ENCODE measurements at places on chromosomes 13 and 19. TPM values are rescaled to one million over a fixed set of nuclear protein-coding genes. Genes with fewer than 3 reads are reported as not detected.
A peak's percentile ranks its signal among the peaks of the same experiment; 100 is the strongest.

DNA sequence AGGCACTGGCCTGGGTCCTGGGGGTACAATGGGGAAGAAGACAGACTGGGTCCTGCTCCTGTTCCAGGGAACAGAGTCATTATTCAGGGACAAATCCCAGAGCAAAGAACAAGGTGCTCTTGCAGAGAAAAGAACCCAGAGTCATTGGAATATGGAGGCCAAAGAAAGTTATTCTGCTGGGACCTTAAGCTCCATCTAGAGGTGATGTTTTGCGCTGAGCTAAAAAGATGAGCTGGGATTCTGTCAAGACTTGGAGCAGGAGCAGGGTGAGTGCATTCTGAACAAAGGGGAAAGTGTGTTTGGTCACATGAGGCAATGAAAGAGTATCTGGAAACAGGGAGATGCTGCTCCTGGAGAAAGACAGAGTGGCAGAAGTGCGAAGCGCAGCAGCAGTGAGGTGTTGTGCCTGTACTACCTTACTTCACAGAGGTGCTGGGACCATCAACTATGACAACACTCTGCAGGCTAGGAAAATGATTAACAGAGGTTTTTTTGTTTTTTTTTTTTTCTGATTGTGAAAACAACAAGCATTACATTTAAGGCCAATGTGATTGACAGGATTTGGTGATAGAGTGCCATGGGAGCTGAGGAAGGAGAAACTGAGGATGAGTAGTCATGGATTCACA, 95.3 kb upstream of the TNFSF11 start:
- H3K4me3 ChIP-seq, result no peak overlapping the region
- no peaks in the 10 kb centered on the region for H3K27me3 ChIP-seq
- peaks cover 4% of the 10 kb centered on the region for H3K36me3 ChIP-seq
- H3K4me1 ChIP-seq, result peaks cover 6% of the 10 kb centered on the region
- no peak for DNase-seq

DNA sequence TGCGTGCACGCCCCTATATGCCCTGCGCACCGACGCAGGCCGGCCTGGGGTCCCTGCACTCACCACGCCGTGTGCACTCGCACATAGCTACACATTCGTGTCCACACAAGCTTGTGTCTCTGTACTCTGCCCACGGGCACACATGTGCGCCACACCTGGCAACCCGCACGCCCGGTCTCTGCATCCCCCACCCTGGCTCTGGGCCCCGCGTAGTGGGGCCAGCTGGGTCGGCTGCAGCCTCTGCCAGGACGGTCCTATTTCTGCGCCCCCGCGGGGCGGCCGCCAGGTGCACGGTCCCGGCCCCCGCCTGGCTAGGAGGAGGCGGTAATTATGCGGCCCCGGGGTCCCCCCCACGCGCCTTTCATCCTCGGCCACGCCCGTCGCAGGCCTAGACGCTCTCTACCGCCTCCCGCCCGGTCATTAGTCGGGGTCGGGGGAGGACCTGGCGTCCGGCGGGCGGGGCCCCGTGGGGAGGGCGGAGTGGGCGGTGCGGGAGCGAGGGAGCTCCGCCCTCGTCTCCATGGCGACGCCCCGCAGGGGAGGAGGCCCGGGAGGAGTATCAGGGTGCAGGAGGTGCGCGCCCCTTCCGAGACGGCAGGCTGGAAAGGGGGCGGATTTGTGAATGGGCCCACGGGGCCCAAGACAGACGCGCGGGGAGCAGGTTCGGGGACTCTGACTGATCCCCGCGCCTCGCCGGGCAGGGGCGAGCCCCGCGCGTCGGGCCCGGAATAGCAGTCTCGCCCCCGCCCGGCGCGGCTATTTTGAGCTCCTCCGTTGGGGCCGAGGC, 2.8 kb upstream of the CIRBP start:
- DNase-seq, result peak; percentile 94
- H3K27me3 ChIP-seq, result peaks cover 2% of the 10 kb centered on the region
- peak overlapping the region; percentile 76 for H3K27ac ChIP-seq
- peaks cover 62% of the 10 kb centered on the region for H3K4me1 ChIP-seq

DNA sequence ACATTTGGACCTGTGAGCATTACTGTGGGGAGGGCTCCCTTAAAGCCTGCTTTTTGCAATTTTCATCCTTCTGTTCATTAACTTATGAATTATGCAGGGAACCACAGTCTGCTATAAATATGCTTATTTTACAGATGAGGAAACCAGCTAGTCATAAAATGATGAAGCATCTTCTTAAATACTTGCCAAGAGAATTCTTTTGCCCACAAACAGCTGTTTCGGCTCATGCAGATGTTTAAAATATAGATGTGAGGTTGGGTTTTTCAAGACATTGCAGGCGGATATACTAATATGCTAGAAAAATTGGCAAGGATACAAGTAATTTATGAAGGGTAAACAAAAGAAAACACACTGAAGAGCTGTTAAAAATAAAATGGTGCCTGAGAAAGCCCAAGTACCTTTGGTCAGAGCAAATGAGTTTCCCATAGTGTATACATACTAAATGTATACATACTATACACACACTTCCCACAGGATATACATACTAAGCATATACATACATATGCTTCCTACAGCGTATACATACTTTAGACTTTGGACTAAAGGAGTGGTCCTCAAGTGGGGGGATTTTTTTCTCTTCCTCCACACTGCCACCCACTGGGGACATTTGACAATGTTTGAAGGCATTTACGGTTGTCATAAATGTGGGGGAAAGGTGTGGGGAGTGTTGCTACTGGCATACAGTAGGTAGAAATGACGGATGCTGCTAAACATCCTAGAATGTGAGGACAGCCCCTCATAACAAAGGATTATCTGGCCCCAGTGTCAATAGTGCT, 164.9 kb upstream of the CSNK1A1L start:
- H3K27me3 ChIP-seq, result no peaks in the 10 kb centered on the region
- DNase-seq, result no peak
- H3K27ac ChIP-seq, result no peak overlapping the region
- H3K4me3 ChIP-seq, result no peak overlapping the region
- H3K4me1 ChIP-seq, result no peaks in the 10 kb centered on the region
- no peaks in the 10 kb centered on the region for H3K36me3 ChIP-seq

DNA sequence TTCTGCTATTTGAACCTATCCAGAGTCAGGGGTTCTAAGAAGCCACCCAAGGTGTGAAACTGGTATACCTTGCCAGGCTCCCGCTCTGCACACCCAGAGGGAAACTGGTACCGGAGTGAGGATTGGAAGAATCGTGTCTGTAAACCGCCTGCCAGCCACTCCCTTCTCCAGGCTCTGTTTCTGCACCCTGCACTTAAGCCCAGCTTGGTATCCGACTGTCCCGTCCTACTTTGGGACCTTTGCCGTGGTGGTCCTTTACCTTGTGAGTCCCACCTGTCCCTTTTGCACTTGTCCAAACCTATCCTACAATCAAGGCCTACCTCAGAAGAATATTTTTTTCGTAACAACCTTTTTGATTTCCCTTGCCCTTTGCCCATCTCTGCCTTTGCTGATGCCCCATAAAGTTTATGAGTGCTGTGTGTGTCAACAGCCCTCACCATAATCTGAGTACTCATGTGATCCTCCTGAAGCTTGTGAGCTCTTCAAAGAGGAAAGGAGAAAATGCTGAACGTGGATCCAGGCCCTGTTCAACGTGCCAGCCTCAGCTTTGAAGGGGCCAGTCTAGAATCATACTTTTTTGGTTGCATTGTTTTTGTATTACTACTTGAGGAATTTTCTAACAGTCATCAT, 44.7 kb downstream of the GARRE1 start:
- no peak overlapping the region for H3K4me3 ChIP-seq
- no peaks in the 10 kb centered on the region for H3K27me3 ChIP-seq
- no peak overlapping the region for H3K27ac ChIP-seq

GRCh38 chr13:65112123-65112522, 2118.0 kb downstream of the PCDH9 start:
- H3K4me3 ChIP-seq, result no peak overlapping the region
- H3K4me1 ChIP-seq, result no peaks in the 10 kb centered on the region
- no peak for DNase-seq
- H3K27ac ChIP-seq, result no peak overlapping the region
- H3K27me3 ChIP-seq, result no peaks in the 10 kb centered on the region
- H3K36me3 ChIP-seq, result no peaks in the 10 kb centered on the region

- H3K4me3 ChIP-seq, result no peak overlapping the region
- H3K36me3 ChIP-seq, result no peaks in the 10 kb centered on the region
These were observed 213.3 kb upstream of the MIR17HG start for GRCh38 chr13:91133941-91134802.

DNA sequence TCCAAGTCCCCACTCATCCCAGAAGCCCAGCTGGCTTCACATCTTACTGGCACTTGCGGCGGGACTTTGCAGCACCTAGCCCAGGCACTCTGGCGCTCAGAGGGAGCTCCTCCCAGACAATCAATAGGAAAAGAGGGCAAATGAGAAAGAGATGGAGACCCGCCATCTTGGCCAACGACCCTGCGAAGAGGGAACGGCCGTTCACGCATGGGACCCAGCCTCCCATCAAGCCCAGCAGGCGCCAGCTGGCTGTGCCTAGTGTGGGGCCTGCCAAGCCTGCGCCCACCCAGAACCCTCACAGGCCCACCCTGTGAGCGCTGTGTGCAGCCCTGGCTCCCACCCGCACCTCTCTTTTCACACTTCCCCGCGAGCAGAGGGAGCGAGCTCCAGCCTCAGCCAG, 317.8 kb upstream of the SPRY2 start:
- no peaks in the 10 kb centered on the region for H3K36me3 ChIP-seq
- no peak for DNase-seq
- no peaks in the 10 kb centered on the region for H3K4me1 ChIP-seq
- H3K4me3 ChIP-seq, result no peak overlapping the region

DNA sequence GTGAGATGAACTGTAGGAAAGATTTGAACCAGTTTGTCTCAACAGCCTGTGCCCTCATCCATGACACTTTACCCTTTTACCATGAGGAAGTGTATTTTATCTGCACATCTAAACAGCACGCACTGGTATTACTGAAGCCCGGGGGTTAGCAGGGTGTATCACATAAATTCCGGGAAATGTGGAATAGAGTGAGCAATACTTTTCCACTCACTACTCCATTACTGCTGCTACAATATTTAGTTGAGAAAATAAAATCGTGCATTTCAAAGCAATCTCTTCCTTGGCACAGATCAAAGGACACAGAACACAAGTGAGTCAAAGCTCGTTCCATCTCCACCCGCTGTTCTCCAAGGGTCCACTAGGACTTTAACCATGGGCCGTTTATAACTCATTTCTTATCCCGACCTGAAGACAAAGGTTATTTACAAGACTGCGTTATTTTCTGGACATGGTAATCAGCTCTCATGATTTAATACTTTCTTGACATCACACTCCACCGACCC, 35.2 kb downstream of the STK24 start:
- peaks cover 17% of the 10 kb centered on the region for H3K36me3 ChIP-seq
- no peak overlapping the region for H3K4me3 ChIP-seq
- H3K27ac ChIP-seq, result no peak overlapping the region
- DNase-seq, result no peak
- peaks cover 67% of the 10 kb centered on the region for H3K4me1 ChIP-seq

GRCh38 chr19:35442091-35442490, 6.0 kb upstream of the FFAR2 start:
- peaks cover 25% of the 10 kb centered on the region for H3K4me1 ChIP-seq
- H3K36me3 ChIP-seq, result no peaks in the 10 kb centered on the region
- DNase-seq, result no peak
- H3K27me3 ChIP-seq, result peaks cover 17% of the 10 kb centered on the region
- no peak overlapping the region for H3K4me3 ChIP-seq

Gene NFIX
- total RNA-seq, result 0.32 TPM

Gene IGLON5
- total RNA-seq, result 0.18 TPM

Gene RDH8
- not detected for total RNA-seq

Gene ZNF134
- total RNA-seq, result 17.8 TPM
